ENCODE measurements at places on chromosomes 1 and 21. TPM values are rescaled to one million over a fixed set of nuclear protein-coding genes. Genes with fewer than 3 reads are reported as not detected.
A peak's percentile ranks its signal among the peaks of the same experiment; 100 is the strongest.

- no peaks in the 10 kb centered on the region for H3K36me3 ChIP-seq
- peaks cover 7% of the 10 kb centered on the region for H3K27me3 ChIP-seq
- no peak overlapping the region for H3K27ac ChIP-seq
- no peak overlapping the region for H3K4me3 ChIP-seq
- H3K4me1 ChIP-seq = peaks cover 14% of the 10 kb centered on the region
- DNase-seq = no peak
Observed at GRCh38 chr1:31504001-31504400, 72.3 kb upstream of the TINAGL1 start.

DNA sequence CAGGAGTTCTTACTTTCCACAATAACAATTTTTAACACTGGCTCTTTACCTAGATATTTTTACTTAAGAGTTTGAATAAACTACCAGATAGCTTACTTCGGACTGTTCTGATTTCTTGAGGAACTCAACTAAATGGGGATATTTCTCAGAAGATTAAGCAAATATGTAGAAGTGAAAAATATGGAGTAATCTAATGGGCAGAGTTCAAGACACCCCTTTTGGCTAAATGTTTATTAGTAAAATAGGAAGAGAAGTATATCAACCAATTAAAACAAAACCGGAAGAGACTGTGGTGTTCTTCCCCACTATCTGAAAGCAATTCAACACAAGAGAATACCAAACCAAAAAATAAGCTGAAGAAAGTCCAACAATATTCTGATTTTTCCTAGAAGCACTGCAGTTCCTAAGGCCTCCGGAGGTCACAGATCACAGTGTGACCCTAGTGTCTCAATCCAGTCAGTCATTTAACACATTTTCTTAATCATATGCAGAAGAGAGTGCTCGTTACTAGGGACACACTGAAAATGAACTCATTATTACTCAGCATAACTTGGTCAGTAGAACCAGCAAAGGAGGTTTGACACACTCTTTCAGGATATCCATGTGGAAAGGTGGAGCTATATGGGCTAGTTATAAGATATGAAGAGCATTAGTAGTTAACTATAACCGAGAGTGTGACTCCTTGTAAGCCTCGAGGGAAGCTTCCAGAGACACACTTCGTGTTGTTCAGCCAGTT, 5.2 kb downstream of the SIPA1L2 start:
- H3K27ac ChIP-seq = no peak overlapping the region
- peaks cover 59% of the 10 kb centered on the region for H3K27me3 ChIP-seq
- H3K36me3 ChIP-seq = no peaks in the 10 kb centered on the region
- peaks cover 5% of the 10 kb centered on the region for H3K4me1 ChIP-seq
- DNase-seq = no peak

DNA sequence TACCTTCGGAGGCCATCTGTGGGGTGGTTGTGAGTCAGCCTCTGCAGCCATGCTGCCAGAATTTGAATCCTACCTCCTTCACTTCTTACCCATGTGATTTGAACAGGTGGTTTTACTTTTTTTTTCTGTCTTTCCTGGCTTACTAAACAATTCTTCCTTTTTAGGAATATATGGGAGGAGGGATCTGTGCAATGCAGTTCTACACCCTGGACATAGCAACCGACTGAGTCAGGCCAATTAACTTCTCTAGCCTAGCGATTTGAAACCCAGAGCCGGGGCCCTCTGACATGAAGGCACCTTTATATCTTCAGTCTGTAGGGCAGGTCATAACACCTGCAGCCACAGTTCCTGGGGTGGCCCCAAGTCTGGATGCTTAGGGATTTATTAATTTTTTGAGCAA, 83.6 kb downstream of the ST6GALNAC3 start:
- H3K27me3 ChIP-seq = no peaks in the 10 kb centered on the region
- no peak for DNase-seq
- no peaks in the 10 kb centered on the region for H3K36me3 ChIP-seq
- H3K4me3 ChIP-seq = no peak overlapping the region
- H3K27ac ChIP-seq = no peak overlapping the region
- peaks cover 9% of the 10 kb centered on the region for H3K4me1 ChIP-seq

- peak; percentile 86 for DNase-seq
- H3K36me3 ChIP-seq = no peaks in the 10 kb centered on the region
- H3K4me1 ChIP-seq = peaks cover 53% of the 10 kb centered on the region
- peak overlapping the region; percentile 57 for H3K27ac ChIP-seq
Observed at GRCh38 chr1:23904748-23905357, 8.3 kb downstream of the CNR2 start.

LRRC53 gene
- not detected for total RNA-seq

FMO4 gene
- 1.5 TPM for total RNA-seq

DNA sequence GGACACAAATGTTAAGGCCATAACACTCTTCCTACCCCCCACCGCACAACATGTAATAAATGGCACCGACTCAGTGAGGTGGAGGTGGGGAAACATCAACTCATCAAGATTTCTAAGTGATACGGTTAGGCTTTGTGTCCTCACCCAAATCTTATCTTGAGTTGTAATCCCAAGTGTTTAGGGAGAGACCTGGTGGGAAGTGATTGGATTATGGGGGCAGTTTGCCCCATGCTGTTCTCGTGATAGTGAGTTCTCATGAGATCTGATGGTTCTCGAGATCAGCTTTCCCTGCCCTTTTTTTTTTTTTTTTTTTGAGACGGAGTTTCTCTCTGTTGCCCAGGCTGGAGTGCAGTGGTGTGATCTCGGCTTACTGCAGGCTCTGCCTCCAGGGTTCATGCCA, 51.0 kb upstream of the ACTL8 start:
- H3K4me1 ChIP-seq = no peaks in the 10 kb centered on the region
- no peak for DNase-seq
- H3K4me3 ChIP-seq = no peak overlapping the region
- H3K27ac ChIP-seq = no peak overlapping the region

DNA sequence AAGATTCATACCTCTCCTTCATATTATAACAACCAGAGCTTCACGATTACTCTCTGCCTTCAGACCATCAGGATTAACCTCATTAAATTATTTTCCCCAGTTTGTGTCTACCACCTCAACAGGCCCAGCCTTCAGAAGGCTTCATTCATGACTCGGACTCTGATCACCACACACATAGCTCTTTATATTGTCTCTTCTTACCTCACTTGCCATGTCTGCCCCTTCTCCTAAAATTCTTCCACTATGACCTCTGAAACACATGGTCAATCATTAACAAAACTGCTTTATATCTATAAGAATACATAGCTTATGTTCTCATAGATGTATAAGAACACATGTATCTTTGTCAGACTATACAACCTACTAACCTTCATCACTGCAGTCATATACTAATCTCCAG, 79.8 kb downstream of the USP1 start:
- H3K36me3 ChIP-seq = peaks cover 11% of the 10 kb centered on the region
- H3K27me3 ChIP-seq = no peaks in the 10 kb centered on the region
- no peak overlapping the region for H3K27ac ChIP-seq
- H3K4me1 ChIP-seq = no peaks in the 10 kb centered on the region
- DNase-seq = no peak

RABGGTB gene
- total RNA-seq = 138 TPM
